ENCODE measurements at places on chromosomes 3 and 15. TPM values are rescaled to one million over a fixed set of nuclear protein-coding genes. Genes with fewer than 3 reads are reported as not detected.

DNA sequence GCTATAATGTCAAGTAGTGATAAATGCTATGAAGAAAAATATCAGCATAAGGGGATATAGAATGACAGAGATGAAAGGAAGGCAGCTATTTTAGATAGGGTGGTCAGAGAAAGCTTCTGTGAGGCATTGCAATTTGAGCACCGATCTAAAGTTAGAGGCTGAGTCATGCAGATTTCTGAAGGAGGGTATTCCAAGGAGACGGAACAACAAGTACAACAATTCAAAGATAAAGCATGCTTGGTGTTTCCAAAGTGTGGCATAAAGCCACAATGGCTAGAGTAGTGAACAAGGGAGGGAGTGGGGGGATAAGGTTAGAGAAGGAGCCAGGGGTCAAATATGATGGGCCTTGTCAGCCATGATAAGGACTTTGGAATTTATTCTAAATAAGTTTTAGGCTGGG lies 71.9 kb downstream of the PFN2 start:
- DNase-seq: no peak

DNA sequence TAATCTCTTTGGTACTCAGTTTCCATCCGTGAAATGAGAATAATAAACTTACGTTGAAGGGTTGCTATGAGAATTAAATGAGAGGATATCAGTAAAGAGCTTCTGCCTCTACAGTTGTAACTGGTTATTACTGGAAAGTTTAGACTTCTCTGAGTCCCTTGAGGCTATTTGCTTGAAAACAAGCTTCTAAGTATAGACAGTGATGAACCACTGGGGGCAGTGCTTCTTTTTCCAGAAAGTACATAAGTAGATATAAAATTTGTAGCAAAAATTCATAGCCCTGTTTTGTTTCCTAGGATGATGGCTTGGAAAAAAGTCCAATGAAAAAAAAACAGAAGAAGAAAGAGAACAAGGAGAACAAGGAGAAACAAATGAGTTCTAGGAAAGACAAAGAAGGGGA lies 87.1 kb downstream of the RGMA start:
- DNase-seq: no peak

- no peak for DNase-seq
Measured at GRCh38 chr3:40229386-40229785, 80.1 kb upstream of the EIF1B start.

- DNase-seq: no peak
Measured at GRCh38 chr15:74826364-74826819, at the start of gene CPLX3. TSS of gene CPLX3 (plus strand) at chr15:74826627. CDS start at chr15:74826704, 77 bp downstream.

GRCh38 chr15:70164156-70164900 lies 66.6 kb upstream of the TLE3 start:
- no peak for DNase-seq

GRCh38 chr15:101393172-101393571 lies 96.3 kb downstream of the PCSK6 start:
- no peak for DNase-seq

- DNase-seq: no peak
Measured at GRCh38 chr3:58507356-58508078, 15.6 kb downstream of the KCTD6 start.

GRCh38 chr3:87206070-87206469 lies 21.0 kb upstream of the CHMP2B start:
- DNase-seq: no peak

DNA sequence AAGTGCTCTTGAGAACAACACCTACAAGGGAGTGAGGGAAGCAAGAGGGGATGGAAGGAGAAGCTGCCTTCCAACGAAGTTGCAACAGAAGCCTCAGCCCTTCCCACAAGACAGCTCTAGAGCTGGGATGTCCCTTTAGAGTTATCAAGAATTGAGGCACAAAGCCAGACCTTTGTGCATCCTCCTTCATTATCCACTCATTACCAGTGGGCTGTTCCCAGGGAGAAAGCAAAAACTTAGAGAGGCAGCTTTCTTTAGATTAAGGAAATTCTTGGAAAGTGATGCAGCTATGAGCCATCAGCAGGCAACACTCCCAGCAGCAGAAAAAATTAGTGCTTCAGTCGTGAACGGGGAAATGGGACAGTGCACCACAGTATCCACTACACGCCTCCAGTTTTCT lies 10.6 kb upstream of the CD96 start:
- DNase-seq: no peak

GRCh38 chr15:42087926-42088800 lies 6.2 kb downstream of the PLA2G4D start:
- no peak for DNase-seq

DNA sequence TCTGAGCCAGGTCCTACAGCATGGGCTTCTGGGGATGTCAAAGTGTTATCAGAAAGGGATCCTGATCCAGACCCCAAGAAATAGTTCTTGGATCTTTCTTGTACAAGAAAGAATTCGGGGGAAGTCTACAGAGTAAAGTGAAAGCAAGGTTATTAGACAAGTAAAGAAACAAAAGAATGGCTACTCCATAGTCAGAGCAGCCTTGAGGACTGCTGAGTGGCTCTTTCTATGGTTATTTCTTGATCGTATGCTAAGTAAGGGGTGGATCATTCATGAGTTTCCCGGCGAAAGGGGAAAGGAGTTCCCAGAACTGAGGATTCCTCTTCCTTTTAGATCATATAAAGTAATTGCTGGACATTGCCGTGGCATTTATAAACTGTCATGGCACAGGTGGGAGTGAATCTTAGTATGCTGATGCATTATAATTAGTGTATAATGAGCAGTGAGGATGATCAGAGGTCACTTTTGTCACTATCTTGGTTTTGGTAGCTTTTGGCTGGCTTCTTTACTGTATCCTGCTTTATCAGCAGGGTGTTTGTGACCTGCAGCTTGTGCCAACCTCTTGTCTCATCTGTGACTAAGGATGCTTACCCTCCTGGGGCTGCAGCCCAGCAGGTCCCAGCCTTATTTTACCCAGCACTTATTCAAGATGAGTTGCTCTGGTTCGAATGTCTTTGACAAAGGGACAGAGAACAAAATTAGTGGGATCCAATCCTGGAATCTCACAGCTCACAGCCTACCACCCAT lies 41.0 kb downstream of the CRYGS start:
- no peak for DNase-seq

GRCh38 chr15:101126618-101127505 lies 125.0 kb downstream of the CHSY1 start:
- DNase-seq: no peak

- no peak for DNase-seq
Measured at GRCh38 chr3:196867155-196867506, 589 bp upstream of the SENP5 start.

- DNase-seq: no peak
Measured at GRCh38 chr3:71611099-71611498, 27.6 kb upstream of the FOXP1 start.

The CLRN1 gene
- not detected for total RNA-seq

The MB21D2 gene
- total RNA-seq: 6.5 TPM

The PCOLCE2 gene
- total RNA-seq: 2.8 TPM

The CCDC39 gene
- total RNA-seq: 1.1 TPM

The CSPG5 gene
- 90.2 TPM for total RNA-seq

The ALDH1L1 gene
- total RNA-seq: 106 TPM

The SH3BP5 gene
- total RNA-seq: 67.4 TPM

The C3orf85 gene
- total RNA-seq: not detected

The UTS2B gene
- total RNA-seq: not detected
